ENCODE measurements at places on chromosomes 5 and 9. TPM values are rescaled to one million over a fixed set of nuclear protein-coding genes. Genes with fewer than 3 reads are reported as not detected.

Gene ALDH1A1
- 0.87 TPM for total RNA-seq

Gene IL4
- total RNA-seq, result not detected

Gene TICAM2
- total RNA-seq, result 1.2 TPM

Gene ACOT12
- not detected for total RNA-seq

Gene SV2C
- not detected for total RNA-seq

Gene EDIL3
- 80.1 TPM for total RNA-seq

Gene PCDHA12
- total RNA-seq, result not detected

Gene NR5A1
- total RNA-seq, result not detected

Gene CCDC69
- 3.0 TPM for total RNA-seq

Measured in epithelial cell of proximal tubule (primary cell).